ENCODE measurements at places on chromosomes 11 and 22.

- no peak for DNase-seq
Observed at GRCh38 chr11:57288771-57289579, 35.8 kb downstream of the TNKS1BP1 start.

GRCh38 chr22:40578171-40578570 is 58.3 kb downstream of the MRTFA start:
- DNase-seq, result no peak

DNA sequence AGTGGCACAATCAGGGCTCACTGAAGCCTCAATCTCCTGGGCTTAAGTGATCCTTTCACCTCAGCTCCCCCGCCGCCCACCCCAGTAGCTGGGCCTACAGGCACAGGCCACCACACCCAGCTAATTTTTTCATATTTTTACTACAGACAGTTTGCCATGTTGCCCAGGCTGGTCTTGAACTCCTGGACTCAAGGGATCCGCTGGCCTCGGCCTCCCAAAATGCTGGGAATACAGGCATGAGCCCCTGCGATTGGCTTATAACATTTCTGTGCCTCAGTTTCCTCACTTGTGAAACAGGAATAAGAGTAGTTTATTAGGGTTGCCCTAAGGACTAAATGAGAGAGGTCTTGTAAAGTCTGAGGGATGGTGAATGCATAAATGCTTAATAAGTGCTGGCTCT is 1.2 kb downstream of the VSTM5 start:
- DNase-seq, result no peak

- DNase-seq, result peak; percentile 99
Observed at GRCh38 chr22:50525104-50525857, at the start of gene SCO2. SCO2 (minus strand) TSS chr22:50525598; CDS start chr22:50524411, 1,187 bp downstream.

- DNase-seq, result no peak
Observed at GRCh38 chr11:87573708-87574107, 536.0 kb downstream of the TMEM135 start.

DNA sequence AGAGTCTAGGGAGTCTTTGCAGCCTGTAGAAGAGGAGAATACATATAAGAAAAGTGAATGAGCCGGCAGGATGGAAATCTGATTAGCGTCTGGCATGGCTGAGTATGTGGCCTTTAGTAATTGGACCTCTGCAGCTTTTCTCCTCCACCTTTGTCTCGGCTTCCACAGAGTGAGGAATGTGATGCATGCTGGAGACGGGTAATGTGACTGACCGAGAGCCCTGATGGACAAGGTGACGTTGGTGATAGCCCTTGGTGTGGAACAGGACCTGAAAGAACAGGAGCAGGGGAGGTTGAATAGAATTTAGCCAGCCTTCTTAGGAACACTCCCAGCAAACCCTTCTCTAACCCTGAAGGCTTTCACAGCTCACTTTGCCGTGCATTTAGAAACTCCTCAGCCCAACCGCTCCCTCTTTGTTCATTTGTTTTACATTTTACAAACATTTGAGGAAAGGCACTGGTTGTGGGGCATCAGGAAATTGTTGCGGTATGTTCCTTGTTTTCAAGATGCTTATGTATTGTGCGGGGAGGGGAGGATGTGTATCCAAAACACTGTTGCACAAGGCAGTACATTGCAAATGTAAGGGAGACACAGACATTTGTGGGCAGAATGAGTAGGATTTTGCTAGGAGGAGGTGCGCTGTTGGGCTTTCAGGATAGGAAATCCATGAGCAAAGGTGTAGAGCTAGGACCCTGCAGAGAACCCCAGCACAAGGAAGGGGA is 6.9 kb downstream of the GTPBP1 start:
- DNase-seq, result no peak

- DNase-seq, result peak; percentile 85
Observed at GRCh38 chr11:2991452-2992233, 486 bp downstream of the NAP1L4 start.

- peak; percentile 86 for DNase-seq
Observed at GRCh38 chr22:42621505-42622002, 6.9 kb upstream of the POLDIP3 start.

GRCh38 chr11:101215069-101215468 is 85.5 kb upstream of the PGR start:
- no peak for DNase-seq

DNA sequence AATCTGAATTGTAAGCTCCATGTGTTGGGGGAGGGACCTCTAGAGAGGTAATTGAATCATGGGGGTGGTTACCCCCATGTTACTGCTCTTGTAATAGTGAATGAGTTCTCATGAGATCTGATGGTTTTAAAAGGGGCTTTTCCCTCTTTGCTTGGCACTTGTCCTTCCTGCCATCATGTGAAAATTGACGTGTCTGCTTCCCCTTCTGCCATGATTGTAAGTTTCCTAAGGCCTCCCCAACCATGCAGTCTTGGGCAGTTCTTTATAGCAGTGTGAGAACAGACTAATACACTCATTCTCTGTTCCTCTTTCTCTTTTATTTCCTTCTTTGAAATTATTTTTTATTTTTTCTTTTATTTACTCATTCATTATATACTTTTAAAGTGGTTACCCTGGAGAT is 239.4 kb downstream of the CSNK2A3 start:
- DNase-seq, result no peak

GRCh38 chr11:10407749-10408685 is 47.0 kb upstream of the AMPD3 start:
- DNase-seq, result no peak

GRCh38 chr22:24162436-24162835 is 18.9 kb upstream of the SUSD2 start:
- no peak for DNase-seq

- DNase-seq, result no peak
Observed at GRCh38 chr11:62676698-62677097, 2.2 kb downstream of the UBXN1 start.

DNA sequence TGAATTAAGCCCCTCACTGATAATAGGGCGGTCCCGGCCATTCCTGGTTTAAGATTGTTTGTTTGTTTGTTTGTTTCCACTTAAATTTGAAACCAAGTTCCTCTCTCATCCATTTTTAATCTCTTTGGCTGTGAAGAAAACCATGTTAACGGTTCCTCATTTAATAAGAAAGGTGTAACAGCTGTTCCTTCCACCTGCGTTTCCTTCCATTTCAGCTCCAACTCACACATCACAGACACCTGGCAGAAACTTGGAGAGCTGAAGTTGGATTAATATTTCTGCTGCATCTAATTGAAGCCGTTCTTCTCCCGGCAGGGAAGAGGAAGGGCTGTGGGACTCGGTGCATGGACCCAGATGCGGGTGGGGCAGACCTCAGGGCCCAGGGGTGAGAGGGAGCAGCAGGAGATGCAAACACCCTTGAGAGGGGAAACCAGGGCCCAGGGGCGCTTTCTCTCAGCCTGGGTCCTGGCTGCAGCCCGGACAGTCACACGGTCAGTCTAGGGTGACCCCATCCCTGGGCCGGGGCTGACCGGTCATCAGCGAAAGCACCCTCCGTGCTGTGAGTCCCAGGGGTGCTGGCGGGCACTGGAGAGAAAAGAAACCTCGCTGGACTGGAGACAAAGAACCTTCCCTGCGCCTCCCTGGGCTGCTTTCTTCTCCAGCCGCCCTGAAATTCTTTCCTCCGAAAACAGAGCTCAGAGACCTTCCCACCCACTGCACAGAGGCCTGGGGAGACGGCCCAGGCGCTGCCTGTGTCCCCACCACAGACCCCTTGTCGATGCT is 242.0 kb downstream of the BRD1 start:
- no peak for DNase-seq

DNA sequence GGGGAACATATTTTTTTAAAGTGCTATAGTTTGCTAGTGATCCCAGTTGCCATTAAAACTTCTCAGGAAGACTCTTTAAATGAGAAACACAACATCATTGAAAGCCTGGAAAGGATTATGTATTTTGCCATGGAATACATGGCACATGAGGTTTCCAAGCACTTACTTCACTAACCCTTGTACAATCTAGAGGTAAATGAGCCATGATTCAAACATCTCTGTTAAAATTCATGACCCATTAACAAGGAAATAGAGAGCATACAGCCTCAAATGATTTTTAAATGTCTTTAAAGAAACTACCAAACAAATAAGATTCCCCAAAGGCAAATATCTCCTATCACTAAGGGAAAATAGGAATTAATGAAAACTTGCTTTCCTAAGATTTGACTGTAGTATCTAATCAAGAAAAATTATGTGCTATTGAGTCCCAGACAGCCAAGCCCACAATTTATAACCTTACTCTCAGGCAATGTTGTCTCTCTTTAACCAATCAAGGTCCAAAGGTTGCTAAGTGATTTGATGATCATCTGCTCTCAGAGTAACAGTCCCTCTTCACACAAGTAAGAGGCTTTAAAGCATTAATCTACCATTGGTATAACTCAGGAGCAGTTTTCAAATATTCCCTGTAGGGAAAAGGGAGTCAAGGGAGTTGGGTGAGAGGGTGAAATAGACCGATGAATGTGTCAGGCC is 92.0 kb upstream of the DDI1 start:
- DNase-seq, result no peak

- DNase-seq, result peak; percentile 48
Observed at GRCh38 chr22:39241794-39242594, 2.8 kb downstream of the PDGFB start.

DNA sequence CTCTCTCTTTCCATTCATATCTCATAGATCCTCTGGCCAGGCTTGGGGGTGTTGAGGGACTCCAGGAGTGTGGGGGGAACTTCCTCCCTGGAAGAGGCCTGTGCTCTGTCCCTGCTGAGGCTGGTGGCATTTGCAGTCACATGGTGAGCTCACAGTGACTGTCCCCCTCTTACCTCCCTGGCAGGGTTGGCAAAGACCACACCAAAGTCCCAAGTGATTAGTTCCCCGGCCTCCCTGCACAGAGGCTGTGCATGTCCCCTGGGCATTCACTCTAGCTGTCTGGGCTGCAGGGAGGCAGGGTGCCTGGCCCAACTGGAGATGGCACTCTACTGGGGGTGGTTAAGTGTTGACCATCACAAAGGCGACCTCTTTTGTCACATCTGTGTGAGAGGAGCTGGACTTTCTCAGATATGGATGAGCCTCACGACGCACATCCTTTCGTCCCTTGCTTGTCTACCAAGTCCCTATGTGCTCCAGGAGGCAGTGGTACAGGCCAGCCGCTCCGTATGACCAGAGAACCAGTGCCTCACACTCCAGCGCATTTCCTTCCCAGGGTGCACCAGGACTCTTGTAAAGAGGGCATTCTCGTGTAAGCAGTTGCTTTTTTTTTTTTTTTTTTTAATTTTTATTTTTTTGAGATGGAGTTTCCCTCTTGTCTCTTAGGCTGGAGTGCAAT is 8.8 kb downstream of the TANGO2 start:
- no peak for DNase-seq

DNA sequence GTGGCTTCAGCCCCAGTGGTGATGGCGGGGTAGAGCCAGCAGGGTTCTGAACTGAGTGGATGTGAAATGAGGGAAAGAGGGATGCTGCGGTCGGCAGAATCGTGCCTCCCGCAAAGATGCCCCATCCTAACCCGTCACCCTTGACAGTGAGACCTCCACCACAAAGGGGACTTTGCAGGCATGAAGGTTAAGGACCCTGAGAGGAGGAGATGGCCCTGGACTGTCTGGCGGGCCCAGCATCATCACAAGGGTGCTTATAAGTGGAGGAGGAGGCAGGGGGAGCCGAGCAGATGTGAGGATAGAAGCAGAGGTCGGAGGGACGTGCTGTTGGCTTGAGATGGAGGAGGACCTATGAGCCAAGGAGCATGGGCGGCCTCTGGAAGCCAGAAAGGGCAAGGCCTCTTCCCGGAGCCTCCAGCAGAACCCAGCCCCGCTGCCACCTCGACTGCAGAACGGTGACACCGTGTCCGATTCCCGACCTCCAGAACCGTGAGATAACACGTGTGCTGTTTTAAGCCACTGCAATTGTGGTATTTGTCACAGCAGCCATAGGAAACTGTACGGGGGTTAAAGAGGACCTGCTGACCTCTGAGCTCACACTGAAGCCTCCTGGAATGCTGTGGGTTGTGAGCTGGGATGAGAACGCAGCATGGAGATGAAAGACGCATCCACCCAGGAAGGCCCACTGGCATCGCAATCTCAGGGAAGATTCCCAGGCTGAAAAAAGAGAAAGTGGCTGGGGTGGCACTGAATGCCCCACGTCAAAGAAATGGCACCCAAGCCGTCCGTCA is 10.9 kb downstream of the LINC01488 start:
- no peak for DNase-seq

GRCh38 chr11:67423466-67423865 is 4.8 kb upstream of the RPS6KB2 start:
- no peak for DNase-seq
